Sigmoid colon (tissue), 7 donors: ENCODE measurements at places on chromosomes 12 and 14. TPM values are rescaled to one million over a fixed set of nuclear protein-coding genes. Genes with fewer than 3 reads are reported as not detected.

The NDRG2 gene
- polyA plus RNA-seq: 141 TPM

The ANO4 gene
- polyA plus RNA-seq: not detected

The RFX4 gene
- polyA plus RNA-seq: not detected

The LRFN5 gene
- polyA plus RNA-seq: not detected

The FOXA1 gene
- 19.4 TPM for polyA plus RNA-seq

The PDZRN4 gene
- 0.23 TPM for polyA plus RNA-seq

The SLC38A2 gene
- polyA plus RNA-seq: 69.4 TPM

The PNP gene
- 121 TPM for polyA plus RNA-seq

The NACA gene
- 1,646 TPM for polyA plus RNA-seq

The FIGNL2 gene
- 0.36 TPM for polyA plus RNA-seq

The TDRD9 gene
- 0.58 TPM for polyA plus RNA-seq

The ASB2 gene
- polyA plus RNA-seq: 4.2 TPM

The KIF26A gene
- polyA plus RNA-seq: 4.2 TPM

The PTGDR gene
- 3.0 TPM for polyA plus RNA-seq

The LBHD2 gene
- polyA plus RNA-seq: not detected

The C14orf39 gene
- not detected for polyA plus RNA-seq

The BATF gene
- polyA plus RNA-seq: 5.3 TPM

The CYP46A1 gene
- polyA plus RNA-seq: under 0.01 TPM

The MYF6 gene
- not detected for polyA plus RNA-seq

The RAB3IP gene
- 24.0 TPM for polyA plus RNA-seq

The CCDC38 gene
- polyA plus RNA-seq: not detected

The PLCZ1 gene
- not detected for polyA plus RNA-seq

The ERBB3 gene
- 37.0 TPM for polyA plus RNA-seq

The ARHGAP5 gene
- polyA plus RNA-seq: 26.6 TPM

The LTBP2 gene
- 7.1 TPM for polyA plus RNA-seq

The STRN3 gene
- 13.9 TPM for polyA plus RNA-seq

The TAPBPL gene
- polyA plus RNA-seq: 17.1 TPM

The FAM161B gene
- 2.5 TPM for polyA plus RNA-seq

The MDGA2 gene
- not detected for polyA plus RNA-seq

The IL31 gene
- not detected for polyA plus RNA-seq

The OLR1 gene
- polyA plus RNA-seq: 1.2 TPM

The CCDC197 gene
- not detected for polyA plus RNA-seq

The GALNT16 gene
- 3.0 TPM for polyA plus RNA-seq

The GALNT6 gene
- 10.6 TPM for polyA plus RNA-seq

The CMKLR1 gene
- polyA plus RNA-seq: 3.0 TPM

The INSM2 gene
- not detected for polyA plus RNA-seq

The SDS gene
- 4.8 TPM for polyA plus RNA-seq

The MIP gene
- 0.09 TPM for polyA plus RNA-seq

The BICDL1 gene
- 13.1 TPM for polyA plus RNA-seq

The EMP1 gene
- polyA plus RNA-seq: 153 TPM
